B cell (primary cell): ENCODE measurements at places on chromosomes 3 and 15.

- no peaks in the 10 kb centered on the region for H3K36me3 ChIP-seq
- H3K4me1 ChIP-seq, result peaks cover 12% of the 10 kb centered on the region
- H3K27ac ChIP-seq, result no peak overlapping the region
- H3K4me3 ChIP-seq, result no peak overlapping the region
These were observed 8.4 kb upstream of the HRH1 start for GRCh38 chr3:11145888-11146287.

- no peak overlapping the region for H3K4me3 ChIP-seq
- H3K36me3 ChIP-seq, result no peaks in the 10 kb centered on the region
- no peak for DNase-seq
- H3K27me3 ChIP-seq, result no peaks in the 10 kb centered on the region
- no peak overlapping the region for H3K27ac ChIP-seq
These were observed 523.2 kb upstream of the ZNF717 start for GRCh38 chr3:76308541-76308940.

DNA sequence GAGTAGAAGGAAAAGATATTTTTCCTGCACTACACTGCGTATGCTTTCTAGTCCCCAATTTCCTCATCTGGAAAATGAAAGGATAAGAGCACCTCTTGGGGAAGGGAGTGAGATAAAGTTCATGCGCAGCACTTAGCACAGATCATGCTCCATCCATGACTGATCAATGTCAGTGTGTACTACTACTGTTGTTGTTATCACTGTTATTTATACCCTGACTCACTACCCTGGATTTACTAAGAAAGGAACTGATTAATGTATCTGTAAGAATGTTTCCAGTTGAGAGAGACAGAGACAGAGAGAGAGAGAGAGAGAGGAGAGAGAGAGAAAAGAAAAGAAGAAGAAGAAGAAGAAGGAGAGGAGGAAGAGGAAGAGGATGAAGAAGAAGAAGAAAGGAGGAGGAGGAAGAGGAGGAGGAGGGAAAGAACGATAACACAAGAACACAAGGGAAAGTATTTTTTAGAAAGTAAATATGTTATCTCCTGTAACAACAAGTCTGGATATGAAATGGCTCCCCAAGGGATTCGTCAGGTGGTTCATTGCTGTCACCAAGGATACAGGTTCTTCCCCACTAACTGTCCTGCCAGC, 212.2 kb upstream of the PROK2 start:
- no peaks in the 10 kb centered on the region for H3K27me3 ChIP-seq
- no peaks in the 10 kb centered on the region for H3K4me1 ChIP-seq
- no peak overlapping the region for H3K27ac ChIP-seq
- no peak for DNase-seq
- H3K36me3 ChIP-seq, result no peaks in the 10 kb centered on the region

- DNase-seq, result no peak
- H3K27ac ChIP-seq, result no peak overlapping the region
- H3K36me3 ChIP-seq, result no peaks in the 10 kb centered on the region
These were observed 8.2 kb downstream of the HDC start for GRCh38 chr15:50257332-50257731.

- peak; percentile 70 for DNase-seq
- no peaks in the 10 kb centered on the region for H3K27me3 ChIP-seq
- H3K4me1 ChIP-seq, result peaks cover 62% of the 10 kb centered on the region
These were observed at the start of gene RASSF1 for GRCh38 chr3:50340448-50341329. RASSF1 (minus strand) TSS chr3:50340836; CDS start chr3:50340805, 31 bp downstream.

GRCh38 chr3:180680097-180680430, 775 bp upstream of the CCDC39 start:
- H3K36me3 ChIP-seq, result no peaks in the 10 kb centered on the region
- H3K27ac ChIP-seq, result no peak overlapping the region
- no peak for DNase-seq
- no peaks in the 10 kb centered on the region for H3K27me3 ChIP-seq
- H3K4me1 ChIP-seq, result peaks cover 17% of the 10 kb centered on the region

GRCh38 chr15:88187195-88187594, 69.3 kb downstream of the NTRK3 start:
- H3K36me3 ChIP-seq, result no peaks in the 10 kb centered on the region
- no peak for DNase-seq
- no peaks in the 10 kb centered on the region for H3K27me3 ChIP-seq

- H3K27ac ChIP-seq, result peak overlapping the region; percentile 78
- peaks cover 38% of the 10 kb centered on the region for H3K4me1 ChIP-seq
- no peak overlapping the region for H3K4me3 ChIP-seq
- peak; percentile 75 for DNase-seq
- H3K27me3 ChIP-seq, result no peaks in the 10 kb centered on the region
These were observed 30.5 kb upstream of the SRP14 start for GRCh38 chr15:40069178-40070165.

- peaks cover 4% of the 10 kb centered on the region for H3K4me1 ChIP-seq
- no peak overlapping the region for H3K4me3 ChIP-seq
- no peak overlapping the region for H3K27ac ChIP-seq
These were observed 99.0 kb downstream of the MEGF11 start for GRCh38 chr15:66154581-66154980.

DNA sequence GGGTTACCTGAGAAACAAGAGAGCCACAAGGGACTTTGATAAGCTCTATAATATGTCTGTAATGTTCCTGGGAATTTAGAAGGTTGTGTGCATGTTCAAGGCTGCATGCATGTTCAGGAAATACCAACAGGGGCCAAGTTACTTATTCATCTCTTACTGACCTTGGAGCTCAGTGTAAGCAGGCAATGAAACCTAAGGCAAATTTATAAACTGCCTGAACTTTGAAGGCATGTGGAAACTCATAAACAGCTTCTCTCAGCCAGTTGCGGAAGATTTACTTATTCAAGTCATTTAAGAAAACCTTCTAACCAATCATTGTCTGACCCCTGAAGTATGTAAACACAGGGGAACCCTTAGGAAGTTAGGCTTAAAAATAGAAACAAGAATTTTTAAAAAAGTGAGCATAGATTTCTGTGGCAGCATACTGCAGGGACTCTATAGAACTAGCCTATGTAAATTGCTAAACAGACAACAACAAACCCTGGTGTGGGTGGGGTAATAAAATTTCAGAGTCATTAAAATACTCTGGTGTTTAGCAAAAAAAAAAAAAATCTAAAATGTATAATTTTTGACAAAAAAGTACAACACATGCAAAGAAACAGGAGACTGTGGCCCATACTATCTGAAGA, 57.2 kb downstream of the SLC15A2 start:
- no peak for DNase-seq
- no peaks in the 10 kb centered on the region for H3K4me1 ChIP-seq
- no peak overlapping the region for H3K27ac ChIP-seq
- H3K36me3 ChIP-seq, result peaks cover 8% of the 10 kb centered on the region
- no peaks in the 10 kb centered on the region for H3K27me3 ChIP-seq

- no peaks in the 10 kb centered on the region for H3K36me3 ChIP-seq
- no peak overlapping the region for H3K4me3 ChIP-seq
- H3K27me3 ChIP-seq, result no peaks in the 10 kb centered on the region
These were observed 35.7 kb upstream of the BLM start for GRCh38 chr15:90681480-90681879.

DNA sequence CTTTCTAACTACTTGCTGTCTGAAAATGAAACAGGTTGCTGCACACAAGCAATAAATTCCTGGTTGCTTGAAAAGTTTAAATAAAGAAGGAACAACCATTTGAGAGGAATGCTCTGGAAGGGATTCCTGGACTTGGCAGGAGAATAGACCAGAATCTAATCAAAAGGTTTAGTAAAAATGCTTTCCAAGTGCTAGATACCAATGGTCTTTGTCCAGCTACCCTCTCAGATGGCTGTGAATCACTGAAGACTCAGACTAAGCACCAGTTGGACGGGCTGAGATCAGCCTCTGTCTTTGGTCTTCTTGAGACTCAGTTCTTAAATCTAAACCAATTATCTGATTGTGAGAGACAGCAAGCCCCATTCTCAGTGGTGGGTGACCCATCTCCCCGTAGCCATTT, 27.7 kb upstream of the LPP start:
- DNase-seq, result no peak
- H3K4me3 ChIP-seq, result no peak overlapping the region
- H3K27me3 ChIP-seq, result no peaks in the 10 kb centered on the region
- no peaks in the 10 kb centered on the region for H3K36me3 ChIP-seq

DNA sequence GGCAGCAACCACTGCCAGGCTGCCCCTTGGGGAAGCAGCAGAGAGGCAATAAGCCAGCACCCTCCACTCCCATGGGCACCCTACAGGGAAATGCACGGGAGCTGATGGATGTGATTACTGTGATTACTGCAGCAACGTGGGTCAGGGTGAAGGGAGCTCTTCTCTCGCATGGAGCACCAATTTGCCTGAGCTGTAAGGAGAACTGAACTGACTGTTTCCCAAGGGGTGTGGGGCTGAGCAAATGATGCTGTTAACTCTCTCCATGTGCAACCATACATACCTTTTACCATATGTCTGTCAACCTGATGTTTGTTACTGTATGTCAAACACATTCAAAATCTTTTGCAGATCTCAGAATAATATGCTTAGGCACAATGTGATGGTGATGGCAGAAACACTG, 680.6 kb downstream of the SQOR start:
- H3K4me3 ChIP-seq, result no peak overlapping the region
- H3K4me1 ChIP-seq, result no peaks in the 10 kb centered on the region
- H3K36me3 ChIP-seq, result no peaks in the 10 kb centered on the region
- H3K27me3 ChIP-seq, result no peaks in the 10 kb centered on the region
- no peak overlapping the region for H3K27ac ChIP-seq

DNA sequence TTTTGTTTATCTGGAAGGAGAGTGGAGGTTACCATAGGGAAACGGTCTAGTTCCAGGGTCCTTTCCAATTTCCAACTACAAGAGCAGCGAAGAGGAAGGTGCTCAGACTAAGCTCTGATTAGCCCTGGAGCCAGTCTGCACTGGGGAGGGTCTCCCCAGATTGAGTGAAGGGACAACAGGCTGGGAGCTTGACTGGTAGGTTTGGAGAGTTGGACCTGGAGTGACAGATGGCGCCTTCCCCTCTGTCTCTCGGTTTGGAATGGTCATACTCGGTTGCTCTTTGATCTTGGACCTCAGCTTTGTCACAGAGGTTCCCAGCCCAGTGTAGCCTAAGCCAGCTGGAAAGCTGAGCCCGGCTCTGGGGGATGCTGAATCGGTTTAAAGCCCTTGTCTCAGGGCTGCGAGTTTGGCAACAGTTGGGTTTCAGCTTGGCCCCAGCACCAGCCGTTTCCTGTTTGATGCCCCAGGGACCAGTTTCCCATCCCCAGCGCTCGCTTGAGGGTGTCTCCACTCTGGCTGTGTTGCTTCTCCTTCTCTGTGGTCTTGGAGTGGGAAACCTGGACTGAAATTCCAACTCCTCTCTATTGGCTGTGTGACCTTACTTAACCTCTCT, 53.1 kb upstream of the ULK4 start:
- H3K27me3 ChIP-seq, result no peaks in the 10 kb centered on the region
- H3K4me1 ChIP-seq, result peaks cover 60% of the 10 kb centered on the region
- H3K4me3 ChIP-seq, result peak overlapping the region; percentile 92
- no peaks in the 10 kb centered on the region for H3K36me3 ChIP-seq
- DNase-seq, result peak; percentile 53
- peak overlapping the region; percentile 93 for H3K27ac ChIP-seq

DNA sequence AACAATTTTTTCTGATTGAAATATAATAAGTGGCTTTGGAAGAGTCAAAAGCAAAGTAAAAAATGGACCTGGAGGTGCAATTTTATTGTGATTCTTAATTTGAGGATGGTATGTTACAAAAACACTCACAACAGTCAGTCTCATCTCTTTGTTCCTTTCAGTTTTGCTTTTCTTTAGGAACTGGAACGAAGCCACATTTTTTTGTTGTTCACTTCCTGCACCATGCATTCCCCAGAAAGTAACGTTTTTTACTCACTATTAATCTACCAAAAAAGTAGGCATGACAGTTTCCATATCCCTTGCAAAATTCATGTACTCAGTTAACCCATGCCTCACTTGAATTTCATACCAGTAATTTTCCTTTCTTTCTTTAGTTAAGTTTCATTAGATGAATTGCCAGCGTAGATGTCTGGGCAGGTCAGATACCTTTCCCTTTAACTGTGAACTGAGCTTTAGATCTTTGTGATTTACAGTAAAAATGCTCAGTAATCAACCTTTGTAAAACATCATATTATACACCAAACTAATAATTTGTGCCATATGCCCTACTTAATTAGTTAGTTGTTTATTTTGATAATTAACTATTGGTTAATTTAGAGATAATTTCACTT, 384.3 kb downstream of the ROBO1 start:
- H3K36me3 ChIP-seq, result no peaks in the 10 kb centered on the region
- no peaks in the 10 kb centered on the region for H3K27me3 ChIP-seq
- no peaks in the 10 kb centered on the region for H3K4me1 ChIP-seq
- H3K4me3 ChIP-seq, result no peak overlapping the region
- H3K27ac ChIP-seq, result no peak overlapping the region

GRCh38 chr3:51938780-51939425, 2.8 kb downstream of the RRP9 start:
- H3K27ac ChIP-seq, result no peak overlapping the region
- no peaks in the 10 kb centered on the region for H3K27me3 ChIP-seq
- peaks cover 22% of the 10 kb centered on the region for H3K4me1 ChIP-seq
- DNase-seq, result no peak
- no peak overlapping the region for H3K4me3 ChIP-seq
